ENCODE measurements at places on chromosomes 4 and X.

DNA sequence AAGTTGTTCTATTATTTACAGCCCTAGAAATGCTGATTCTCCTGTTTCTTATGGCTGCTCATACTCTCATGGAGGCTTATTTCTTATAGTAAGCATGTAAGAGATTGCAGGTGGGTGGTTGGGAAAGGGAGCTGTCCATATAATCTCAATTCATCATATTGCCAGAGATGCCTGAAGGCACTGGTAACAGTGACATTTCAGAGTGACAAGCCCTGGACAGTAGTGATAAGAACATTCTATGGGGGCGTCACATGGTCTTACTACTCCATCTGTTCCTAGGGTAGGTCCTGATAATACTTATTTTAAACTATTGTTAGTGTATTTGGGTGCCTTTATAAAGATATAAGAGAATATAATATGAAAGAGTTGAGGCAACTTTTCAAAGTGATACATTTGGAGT, 171.5 kb downstream of the CFAP299 start:
- no peak for DNase-seq

- no peak for DNase-seq
Measured at GRCh38 chrX:7614616-7615015, 228.4 kb upstream of the VCX start.

GRCh38 chr4:10069075-10069642, 47.4 kb downstream of the WDR1 start:
- no peak for DNase-seq

- DNase-seq = no peak
Measured at GRCh38 chr4:138438608-138439007, 196.5 kb upstream of the SLC7A11 start.

DNA sequence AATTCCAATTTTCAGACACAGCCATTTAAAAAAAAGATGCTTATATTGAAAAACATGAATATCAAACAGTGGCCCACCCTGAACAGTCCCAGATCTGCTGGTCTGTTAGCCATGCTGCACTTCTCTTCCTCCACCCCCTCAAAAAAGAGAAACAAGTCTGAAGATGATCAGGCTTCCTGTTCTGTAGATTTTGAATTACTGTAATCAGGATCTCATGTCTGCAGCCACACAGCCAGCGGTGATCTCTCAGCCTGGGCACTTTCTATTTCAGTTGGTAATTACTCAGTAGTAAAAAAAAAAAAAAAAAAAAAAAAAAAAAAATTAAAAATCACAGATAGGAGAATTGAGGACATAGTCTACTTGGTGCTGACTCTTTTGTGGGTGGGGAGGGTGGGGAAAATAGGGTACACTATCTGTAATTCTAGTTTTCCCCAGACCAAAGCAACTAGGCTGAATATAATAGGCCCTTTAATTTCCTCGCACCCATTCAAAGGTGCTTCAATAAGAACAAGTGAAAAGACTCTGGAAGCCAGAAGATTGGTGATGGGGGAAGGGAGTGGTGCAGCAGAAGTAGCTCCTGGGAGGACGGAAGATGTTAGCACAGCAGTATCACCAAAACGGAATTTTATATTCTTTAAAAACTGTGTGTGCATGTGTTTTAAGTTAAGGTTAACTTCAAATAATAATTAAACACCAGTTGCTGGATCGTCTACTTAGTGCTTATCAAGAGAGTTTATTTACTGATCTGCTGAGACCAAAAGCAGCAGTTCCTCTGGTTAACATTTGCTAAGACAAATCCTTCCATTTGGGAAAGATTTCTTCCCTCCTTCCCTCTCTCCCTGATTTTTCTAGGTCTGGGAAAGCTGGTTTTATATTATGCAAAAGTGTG, 47.0 kb downstream of the SPRY1 start:
- peak; percentile 34 for DNase-seq

- DNase-seq = peak; percentile 66
Measured at GRCh38 chrX:9464435-9465371, at the start of gene TBL1X. Gene TBL1X (plus strand): TSS chrX:9465058. CDS start chrX:9653587, 188,529 bp downstream.

- DNase-seq = peak; percentile 31
Measured at GRCh38 chrX:16436348-16437188, 213.4 kb upstream of the S100G start.

DNA sequence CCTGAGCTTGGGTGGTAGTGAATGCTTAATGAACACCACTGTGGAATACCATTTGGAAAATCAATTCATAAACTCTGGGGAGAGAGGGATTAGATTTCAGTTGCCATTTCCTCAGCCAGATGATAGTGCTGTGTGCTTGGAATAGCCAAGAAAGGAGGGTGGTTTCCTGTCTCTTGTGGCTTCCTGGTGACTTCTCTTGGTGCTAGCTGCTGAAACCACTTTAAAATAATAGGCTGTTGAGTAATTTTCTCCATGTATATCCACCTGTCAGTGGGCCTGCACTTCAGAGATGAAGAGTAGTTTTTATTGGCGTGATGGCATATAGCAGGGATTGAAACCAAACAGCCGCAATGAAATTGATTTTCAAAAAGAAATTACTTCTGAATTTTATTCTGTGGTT, 11.8 kb downstream of the EDA start:
- no peak for DNase-seq

DNA sequence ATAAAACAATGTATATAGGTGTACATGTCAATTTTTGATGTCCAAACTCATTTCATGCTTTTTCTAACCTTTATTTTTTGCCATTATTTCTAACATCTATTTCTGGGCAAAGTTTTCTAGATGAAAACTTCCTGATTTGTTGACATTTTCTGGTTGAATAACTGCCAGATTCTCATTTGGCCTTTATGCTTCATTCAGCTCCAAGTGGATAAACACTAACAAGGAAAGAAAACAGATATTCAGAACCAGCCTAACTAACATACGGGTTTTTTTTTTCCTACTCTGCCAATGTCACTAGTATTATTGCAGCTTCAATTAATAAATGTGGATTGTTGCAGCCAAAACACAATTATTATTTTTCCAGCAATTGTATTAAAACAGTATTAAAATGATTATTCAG, 50.9 kb upstream of the RAP1GDS1 start:
- no peak for DNase-seq

DNA sequence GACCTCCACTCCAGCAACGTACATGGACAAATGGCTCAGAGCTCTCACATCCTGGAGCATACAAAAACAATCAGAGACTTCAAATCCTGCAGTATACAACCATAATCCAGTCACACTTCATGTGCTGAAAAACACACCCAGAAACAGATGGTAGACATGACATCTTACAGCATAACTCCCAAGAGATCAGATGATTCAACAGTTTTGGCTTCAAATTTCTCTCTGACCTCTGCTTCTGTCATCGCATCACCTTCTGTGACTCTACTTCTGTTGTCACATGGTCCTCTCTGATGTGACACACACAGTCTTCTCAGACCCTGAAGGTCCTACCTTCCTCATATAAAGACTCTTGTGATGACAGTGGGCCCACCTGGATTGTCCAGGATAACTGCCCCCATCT, 18.5 kb downstream of the SUV39H1 start:
- DNase-seq = no peak

DNA sequence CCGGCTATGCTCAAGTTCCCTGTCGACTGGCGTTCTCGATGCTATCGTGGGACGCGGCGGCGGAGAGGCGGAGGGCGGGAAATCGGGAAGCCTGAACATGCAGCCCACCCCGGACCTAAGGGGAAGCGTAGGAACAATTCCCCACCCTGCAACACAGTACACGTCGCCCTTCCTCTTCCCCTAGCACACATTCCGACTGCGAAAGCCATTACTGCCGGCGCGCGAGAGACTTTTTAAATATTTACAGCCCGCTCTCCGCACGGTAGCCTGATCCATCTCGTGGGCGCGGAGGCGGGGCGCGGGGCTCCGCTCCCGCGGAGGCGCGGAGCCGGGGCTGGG, 48.1 kb upstream of the BCOR start:
- no peak for DNase-seq

- DNase-seq = no peak
Measured at GRCh38 chr4:95386410-95386809, 162.4 kb downstream of the UNC5C start.

GRCh38 chr4:123120473-123120872, 198.1 kb upstream of the NUDT6 start:
- DNase-seq = no peak

GRCh38 chr4:184471881-184472613, 2.3 kb downstream of the IRF2 start:
- peak; percentile 42 for DNase-seq

GRCh38 chrX:46831765-46832327, 5.0 kb upstream of the RP2 start:
- no peak for DNase-seq

- peak; percentile 33 for DNase-seq
Measured at GRCh38 chr4:112951362-112952312, 97.8 kb upstream of the ANK2 start.

- no peak for DNase-seq
Measured at GRCh38 chrX:97637289-97637688, 753.6 kb downstream of the RPA4 start.

DNA sequence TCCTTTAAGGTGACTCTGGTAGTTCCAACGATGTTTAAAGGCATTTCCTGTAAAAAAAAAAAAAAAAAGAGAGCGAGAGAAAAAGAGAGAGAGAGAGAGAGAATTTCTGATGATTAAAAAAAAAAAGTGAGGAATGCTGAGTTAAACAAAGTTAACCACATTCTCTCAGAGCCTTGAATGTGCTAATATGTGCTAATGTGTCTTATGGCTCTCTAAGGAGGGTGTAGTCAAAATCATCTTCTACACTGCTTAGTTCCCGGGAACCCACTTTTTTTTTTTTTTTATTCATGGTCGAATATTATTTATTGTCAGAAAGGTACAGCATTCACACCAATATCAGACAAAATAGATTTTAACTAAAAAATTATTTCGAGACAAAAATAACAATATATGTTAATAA, 111.7 kb downstream of the SNCA start:
- no peak for DNase-seq

DNA sequence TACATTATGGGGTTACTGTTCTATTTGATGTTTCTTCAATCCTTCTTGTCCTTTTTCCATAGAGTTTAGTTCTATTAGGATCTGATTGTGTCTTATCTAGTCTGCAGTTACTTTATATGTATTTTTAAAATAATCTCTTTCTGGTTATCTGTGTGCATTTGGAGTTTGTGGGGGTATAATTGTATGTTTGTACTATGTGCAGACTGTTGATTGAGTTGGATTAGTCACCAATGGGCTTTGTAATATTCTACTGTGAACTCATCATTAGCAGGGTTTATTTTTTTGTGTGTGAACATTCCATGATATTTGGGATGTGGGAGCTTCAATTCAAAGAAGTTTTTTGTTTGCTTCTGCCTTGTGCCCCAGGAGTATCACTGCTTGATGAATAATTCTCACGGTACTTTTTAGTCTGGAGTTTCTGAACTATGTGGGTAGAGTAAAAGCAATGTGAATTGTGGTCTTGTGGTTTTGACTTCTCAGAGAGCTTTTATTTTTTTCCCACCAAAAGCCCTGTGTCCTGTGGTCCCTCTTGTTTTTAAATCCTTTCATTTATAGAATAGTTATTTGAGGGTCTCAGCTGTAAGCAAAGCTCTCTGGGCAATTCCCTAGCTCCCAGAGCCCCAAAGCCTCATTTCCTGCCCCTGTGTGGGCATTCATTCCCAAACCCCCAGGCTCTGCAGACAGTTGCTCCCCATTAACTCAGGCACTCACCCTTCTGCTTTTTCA, 127.8 kb downstream of the PHKA2 start:
- DNase-seq = peak; percentile 64

DNA sequence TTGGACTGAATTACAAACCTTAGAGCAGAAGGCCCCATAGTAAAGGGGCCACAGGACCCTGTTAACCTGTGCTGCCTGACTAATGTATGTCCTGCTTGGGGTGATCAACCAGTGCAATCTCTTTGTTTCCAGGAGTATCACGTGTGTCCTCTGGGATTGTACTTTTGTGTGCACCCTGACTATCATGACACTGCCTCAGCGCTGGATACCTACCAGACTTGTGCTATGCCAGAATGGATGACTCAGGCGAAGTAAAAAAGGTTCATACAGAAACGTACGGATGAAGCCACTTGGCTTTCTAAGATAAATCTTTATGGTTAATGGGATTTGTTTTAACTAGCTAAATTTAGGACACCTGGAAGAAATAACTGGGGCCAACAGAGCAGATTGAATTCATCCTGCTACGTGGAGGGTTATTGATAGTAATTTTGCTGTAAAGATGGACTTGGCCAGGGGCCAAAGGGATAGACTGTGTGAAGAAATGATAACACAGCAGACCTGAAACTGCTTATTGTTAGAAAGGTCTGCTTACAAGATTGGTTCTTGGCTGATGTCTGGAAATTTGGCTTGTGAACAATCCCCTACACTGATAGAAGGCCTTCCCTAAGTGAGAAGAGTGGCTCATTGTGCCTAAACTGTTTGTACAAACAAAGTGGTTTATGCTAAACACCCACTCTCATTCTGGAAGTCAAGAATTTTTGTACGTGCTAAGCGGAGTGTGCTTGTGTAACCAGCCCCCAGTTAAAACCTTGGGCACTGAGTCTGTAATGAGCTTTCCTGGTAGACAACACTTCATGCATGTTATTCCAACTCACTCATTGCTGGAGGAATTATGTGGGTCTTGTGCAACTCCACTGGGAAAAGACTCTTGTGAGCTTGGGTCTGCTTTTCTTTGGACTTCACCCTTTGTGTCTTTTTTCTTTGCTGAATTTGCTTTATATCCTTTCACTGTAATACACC, 750.5 kb upstream of the HTR2C start:
- DNase-seq = no peak

- no peak for DNase-seq
Measured at GRCh38 chr4:105556206-105556605, 3.8 kb downstream of the ARHGEF38 start.

DNA sequence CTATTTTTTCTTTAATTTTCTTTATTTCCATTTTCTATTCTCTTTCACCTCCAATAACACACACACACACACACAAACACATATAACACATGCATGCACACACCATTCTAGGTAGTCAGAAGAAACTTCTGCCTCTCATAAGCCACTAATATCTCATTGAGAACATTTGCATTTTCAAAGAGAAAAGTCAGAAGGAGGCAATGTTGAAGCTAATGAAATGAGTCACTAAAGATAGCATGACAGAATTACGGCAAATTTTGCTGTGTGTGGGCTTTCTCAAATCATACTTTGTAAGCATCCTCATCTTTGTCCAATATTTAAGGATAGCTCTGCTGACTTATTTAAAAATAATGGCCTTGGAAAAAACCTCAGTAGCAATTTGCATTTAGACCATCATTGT, 291.3 kb downstream of the GUCY2F start:
- DNase-seq = no peak

GRCh38 chr4:13538427-13538973, 5.8 kb downstream of the NKX3-2 start:
- no peak for DNase-seq

DNA sequence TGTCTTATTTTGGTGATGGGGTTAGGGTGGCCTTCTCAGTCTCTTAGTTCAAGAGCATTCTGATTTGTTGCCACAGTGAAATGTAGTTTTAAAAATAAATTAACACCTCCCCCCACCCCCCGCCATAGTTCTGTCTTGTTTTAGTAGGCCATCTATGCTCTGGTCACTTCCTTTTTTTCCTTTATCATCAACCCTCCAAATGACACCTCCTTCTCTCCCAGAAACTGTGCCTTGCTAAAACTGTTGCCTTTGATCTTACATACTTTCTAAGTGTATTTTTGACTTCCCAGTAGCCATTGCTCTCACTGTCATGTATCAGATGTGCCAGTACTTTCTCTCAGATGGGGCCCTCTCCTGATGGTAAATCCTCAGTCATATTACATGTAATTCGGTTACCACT, 14.5 kb upstream of the NDUFC1 start:
- no peak for DNase-seq

GRCh38 chr4:155376387-155377268, at the start of gene MAP9:
Gene MAP9 (minus strand): TSS chr4:155376965. CDS start chr4:155375850, 1,115 bp downstream.
- DNase-seq = peak; percentile 92

Data from GM13976 (cell line).